Endothelial cell (in vitro differentiated cells): ENCODE measurements at places on chromosomes 5 and 9. TPM values are rescaled to one million over a fixed set of nuclear protein-coding genes. Genes with fewer than 3 reads are reported as not detected.

Gene TSSK1B
- total RNA-seq = not detected

GRCh38 chr9:113313261-113313660, 10.1 kb upstream of the RNF183 start:
- H3K4me1 ChIP-seq = no peaks in the 10 kb centered on the region
- no peak for DNase-seq
- H3K36me3 ChIP-seq = no peaks in the 10 kb centered on the region
- no peaks in the 10 kb centered on the region for H3K27me3 ChIP-seq

DNA sequence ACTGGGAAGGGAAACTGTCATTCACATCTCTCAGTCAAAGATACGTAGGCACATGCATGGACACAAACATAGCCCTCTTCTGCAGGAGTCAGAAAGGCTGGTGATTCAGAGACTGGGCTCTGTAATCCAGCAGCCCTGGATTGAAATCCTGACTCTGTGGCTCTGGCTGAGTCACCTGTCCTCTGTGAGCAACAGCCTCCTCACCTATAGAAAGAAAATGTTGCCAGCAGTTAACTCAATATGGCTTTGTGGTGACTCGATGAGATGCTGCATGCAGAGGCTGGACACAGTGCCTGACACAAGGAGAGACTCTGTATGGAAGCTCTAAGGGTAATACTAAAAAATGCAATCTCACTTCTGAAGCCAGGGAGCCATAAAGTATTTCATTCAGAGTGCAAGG, 23.9 kb upstream of the CDKN2AIPNL start:
- H3K4me1 ChIP-seq = no peaks in the 10 kb centered on the region
- DNase-seq = no peak
- peaks cover 6% of the 10 kb centered on the region for H3K27me3 ChIP-seq
- H3K36me3 ChIP-seq = no peaks in the 10 kb centered on the region

GRCh38 chr9:130024597-130024994, 18.4 kb downstream of the FNBP1 start:
- H3K4me1 ChIP-seq = peaks cover 8% of the 10 kb centered on the region
- no peak overlapping the region for H3K27ac ChIP-seq
- no peak for DNase-seq

- peak overlapping the region; percentile 18 for H3K27ac ChIP-seq
- peaks cover 36% of the 10 kb centered on the region for H3K4me1 ChIP-seq
- H3K27me3 ChIP-seq = peaks cover 60% of the 10 kb centered on the region
- peaks cover 7% of the 10 kb centered on the region for H3K36me3 ChIP-seq
Observed at GRCh38 chr9:77016526-77017504, 2.6 kb upstream of the FOXB2 start.

Gene SMC5
- 26.5 TPM for total RNA-seq

GRCh38 chr5:154776167-154776566, 21.0 kb downstream of the LARP1 start:
- no peak overlapping the region for H3K4me3 ChIP-seq
- peaks cover 21% of the 10 kb centered on the region for H3K4me1 ChIP-seq
- no peak overlapping the region for H3K27ac ChIP-seq
- H3K36me3 ChIP-seq = no peaks in the 10 kb centered on the region
- DNase-seq = no peak

DNA sequence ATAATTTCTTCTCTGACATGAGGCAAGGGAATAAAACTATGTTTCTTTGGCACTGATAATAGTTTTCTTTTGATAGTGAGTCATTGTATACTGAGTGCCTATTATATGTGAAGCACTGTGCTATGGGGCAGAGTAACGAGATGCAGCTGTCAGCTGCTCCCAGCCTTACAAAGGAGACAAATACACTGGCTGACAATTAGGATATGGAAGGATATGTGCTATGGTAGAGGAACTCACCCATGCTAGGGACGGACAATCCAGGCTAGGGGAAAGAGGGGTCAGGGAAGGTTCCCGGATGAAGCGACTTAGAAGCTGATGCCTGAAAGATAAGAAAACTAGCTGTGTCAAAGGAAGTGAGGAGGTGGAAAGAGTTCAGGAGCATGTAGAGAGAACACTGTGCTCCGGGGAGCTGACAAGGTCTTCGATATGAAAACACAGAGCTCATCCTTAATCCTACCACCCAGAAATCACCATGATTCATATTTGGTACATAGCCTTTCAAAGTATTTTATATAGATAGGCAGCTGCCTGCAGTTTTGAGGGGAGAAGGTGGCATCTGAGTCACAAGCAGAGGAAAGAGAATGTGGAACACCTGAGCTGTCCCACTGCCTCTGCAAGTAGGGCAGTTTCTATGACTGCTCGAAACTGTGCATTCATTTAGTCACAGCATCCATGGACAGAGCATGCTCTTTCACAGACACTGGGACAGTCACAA, 12.1 kb downstream of the BSPRY start:
- no peaks in the 10 kb centered on the region for H3K4me1 ChIP-seq
- no peak overlapping the region for H3K27ac ChIP-seq

Gene ORM1
- total RNA-seq = not detected

- H3K27me3 ChIP-seq = peaks cover 3% of the 10 kb centered on the region
- no peak overlapping the region for H3K27ac ChIP-seq
- H3K4me1 ChIP-seq = peaks cover 13% of the 10 kb centered on the region
- DNase-seq = no peak
- peaks cover 8% of the 10 kb centered on the region for H3K36me3 ChIP-seq
Observed at GRCh38 chr9:112841261-112841660, 49.4 kb downstream of the SLC46A2 start.

DNA sequence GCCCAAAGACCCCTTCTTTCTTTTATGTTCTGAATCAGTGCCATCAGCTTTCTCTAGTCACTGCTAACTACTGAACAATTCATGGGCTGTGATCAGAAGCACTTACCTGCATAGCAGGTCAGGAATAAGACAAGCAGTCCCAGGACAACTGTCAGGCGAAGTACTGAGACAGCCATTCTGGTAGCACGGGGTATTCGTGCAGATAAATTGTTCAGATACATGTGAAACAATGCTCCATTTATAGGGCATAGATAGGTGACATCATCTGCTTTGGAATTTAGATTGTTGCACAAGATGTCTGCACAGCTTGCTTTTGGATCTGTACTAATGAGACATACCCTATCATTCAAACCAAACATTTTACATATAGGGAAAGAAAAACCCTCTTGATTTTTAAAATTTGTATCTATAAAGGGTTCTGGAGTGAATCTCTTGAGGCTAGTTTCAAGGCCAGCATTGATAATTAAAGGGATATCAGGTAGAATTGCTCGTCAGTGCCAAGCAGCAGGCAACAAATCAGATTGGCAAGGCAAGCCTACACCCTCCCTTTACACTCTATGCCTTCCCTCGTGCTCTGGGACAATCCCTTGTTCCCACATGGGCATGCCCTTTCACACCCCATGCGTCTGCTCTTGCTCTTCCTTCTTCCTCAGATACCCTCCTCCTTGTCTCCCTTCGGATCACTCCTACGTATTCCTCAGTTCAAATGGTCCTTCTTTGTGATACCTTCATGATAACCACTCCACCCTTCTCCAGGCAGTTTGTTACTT, at the start of gene C5orf46:
TSS of gene C5orf46 (minus strand) at position 213 of the 770 bp plus-strand sequence. CDS start at position 176, 37 bp downstream.
- no peaks in the 10 kb centered on the region for H3K4me1 ChIP-seq
- DNase-seq = no peak
- no peaks in the 10 kb centered on the region for H3K27me3 ChIP-seq

GRCh38 chr5:159936686-159937329, 20.5 kb downstream of the ADRA1B start:
- H3K36me3 ChIP-seq = no peaks in the 10 kb centered on the region
- H3K4me3 ChIP-seq = no peak overlapping the region
- DNase-seq = no peak
- H3K27me3 ChIP-seq = no peaks in the 10 kb centered on the region

DNA sequence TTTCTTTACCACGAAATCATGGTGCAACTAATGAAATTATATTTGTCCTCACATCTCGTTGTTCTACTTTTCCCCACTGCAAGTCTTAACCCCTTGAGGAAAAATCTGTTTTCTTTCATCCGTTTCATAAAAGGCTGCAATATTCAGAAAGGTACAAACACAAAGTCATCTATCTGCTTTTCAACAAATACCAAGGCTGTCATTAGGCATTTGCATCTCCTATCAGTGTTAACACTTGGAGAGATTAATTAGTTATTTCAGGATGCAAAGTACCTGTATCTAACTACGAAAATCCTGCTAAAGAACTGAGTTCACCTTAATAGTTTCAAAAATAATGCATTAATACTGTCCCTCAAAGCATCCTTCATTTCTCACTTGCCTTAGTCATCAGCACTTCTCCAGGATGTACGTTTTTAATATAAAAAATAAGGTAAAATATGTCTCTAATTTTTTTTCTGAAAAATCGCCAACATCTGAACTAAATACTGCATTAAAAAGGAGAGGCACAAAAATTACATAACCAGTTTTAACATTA, 1.8 kb downstream of the ARRDC3 start:
- no peak for DNase-seq
- H3K27ac ChIP-seq = peak overlapping the region; percentile 100
- peaks cover 17% of the 10 kb centered on the region for H3K27me3 ChIP-seq
- peaks cover 17% of the 10 kb centered on the region for H3K4me1 ChIP-seq

Gene RFESD
- 0.97 TPM for total RNA-seq

Gene KIF24
- total RNA-seq = 2.2 TPM

- peaks cover 21% of the 10 kb centered on the region for H3K36me3 ChIP-seq
- H3K27ac ChIP-seq = no peak overlapping the region
- H3K4me3 ChIP-seq = peak overlapping the region; percentile 18
- no peak for DNase-seq
- peaks cover 17% of the 10 kb centered on the region for H3K27me3 ChIP-seq
Observed at GRCh38 chr9:136403915-136404800, 4.2 kb upstream of the SNAPC4 start.

Gene DAB2
- 70.7 TPM for total RNA-seq

Gene PAEP
- total RNA-seq = not detected

Gene NR2F1
- 2.1 TPM for total RNA-seq

GRCh38 chr5:86175224-86175623, 442.5 kb upstream of the COX7C start:
- no peaks in the 10 kb centered on the region for H3K4me1 ChIP-seq
- H3K4me3 ChIP-seq = no peak overlapping the region
- no peak for DNase-seq
- no peaks in the 10 kb centered on the region for H3K36me3 ChIP-seq
- no peaks in the 10 kb centered on the region for H3K27me3 ChIP-seq

DNA sequence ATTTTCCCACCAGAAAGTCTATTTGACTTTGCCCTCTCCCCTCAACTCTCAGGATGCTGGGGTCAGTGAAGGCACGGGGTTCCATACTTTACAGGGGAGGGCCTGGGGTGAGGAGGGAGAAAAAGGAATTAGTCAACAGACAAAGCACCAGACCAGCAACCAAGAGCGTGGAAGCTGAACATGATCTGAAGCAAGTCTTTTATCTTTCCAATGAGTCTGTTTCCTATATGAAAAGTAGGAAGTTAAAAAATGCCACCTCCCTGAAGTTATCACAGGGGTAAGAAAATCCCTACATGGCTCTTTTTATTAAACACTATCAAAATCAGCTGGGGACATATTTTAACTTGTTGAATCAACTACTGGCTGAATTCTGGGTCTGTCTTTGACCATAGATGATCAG, 337.0 kb downstream of the TRPM3 start:
- no peaks in the 10 kb centered on the region for H3K36me3 ChIP-seq
- H3K27me3 ChIP-seq = no peaks in the 10 kb centered on the region
- H3K4me3 ChIP-seq = no peak overlapping the region
- DNase-seq = no peak

GRCh38 chr5:135215617-135216470, 181.8 kb upstream of the PITX1 start:
- no peak overlapping the region for H3K27ac ChIP-seq
- H3K36me3 ChIP-seq = no peaks in the 10 kb centered on the region
- H3K27me3 ChIP-seq = no peaks in the 10 kb centered on the region
- H3K4me3 ChIP-seq = no peak overlapping the region

- H3K4me1 ChIP-seq = peaks cover 13% of the 10 kb centered on the region
- H3K27ac ChIP-seq = no peak overlapping the region
- H3K36me3 ChIP-seq = peaks cover 4% of the 10 kb centered on the region
- no peak overlapping the region for H3K4me3 ChIP-seq
- DNase-seq = no peak
Observed at GRCh38 chr5:65190328-65191053, 291.2 kb downstream of the ADAMTS6 start.

DNA sequence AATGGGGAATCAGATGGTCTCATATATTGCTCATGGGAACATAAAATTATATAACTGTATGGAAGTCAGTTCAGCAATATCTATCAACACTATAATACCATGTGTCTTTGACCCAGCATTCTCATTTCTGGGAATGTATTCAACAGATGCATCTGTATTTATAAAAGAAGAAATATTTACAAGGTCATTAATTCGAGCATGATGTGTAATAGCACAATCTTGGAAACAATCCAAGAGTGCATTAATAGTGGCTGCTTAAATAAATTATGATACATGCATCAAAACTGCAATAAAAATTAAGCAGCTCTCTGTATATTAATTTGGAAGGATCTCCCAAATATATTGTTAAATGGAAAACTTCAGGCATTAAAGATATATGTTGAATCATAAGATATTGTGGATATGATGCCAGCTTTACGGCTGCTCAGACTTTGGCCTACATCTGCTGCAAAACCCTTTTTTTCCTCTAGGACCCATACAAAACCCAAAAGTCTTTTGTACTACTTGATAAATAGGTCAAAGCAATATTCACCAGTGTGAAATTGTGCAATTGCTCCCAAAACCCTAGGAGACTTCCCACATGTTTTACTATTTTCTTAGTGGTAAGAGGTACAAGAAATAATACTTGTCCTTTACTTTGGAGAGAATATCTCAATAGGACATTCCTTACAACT, 45.3 kb upstream of the ISOC1 start:
- H3K4me1 ChIP-seq = no peaks in the 10 kb centered on the region
- no peaks in the 10 kb centered on the region for H3K27me3 ChIP-seq
- H3K4me3 ChIP-seq = no peak overlapping the region
- DNase-seq = no peak
- no peaks in the 10 kb centered on the region for H3K36me3 ChIP-seq
- no peak overlapping the region for H3K27ac ChIP-seq

Gene RASGEF1C
- 0.64 TPM for total RNA-seq

- H3K27ac ChIP-seq = no peak overlapping the region
- H3K36me3 ChIP-seq = no peaks in the 10 kb centered on the region
- H3K4me1 ChIP-seq = peaks cover 4% of the 10 kb centered on the region
- peaks cover 1% of the 10 kb centered on the region for H3K27me3 ChIP-seq
- no peak for DNase-seq
- H3K4me3 ChIP-seq = no peak overlapping the region
Observed at GRCh38 chr5:172568308-172568910, 72.7 kb upstream of the NEURL1B start.

Gene NKD2
- 1.8 TPM for total RNA-seq

Gene CSNK1G3
- 55.6 TPM for total RNA-seq

Gene INSYN2B
- 4.5 TPM for total RNA-seq
